Memory B cell (primary cell): ENCODE measurements at places on chromosomes 4 and X.

DNA sequence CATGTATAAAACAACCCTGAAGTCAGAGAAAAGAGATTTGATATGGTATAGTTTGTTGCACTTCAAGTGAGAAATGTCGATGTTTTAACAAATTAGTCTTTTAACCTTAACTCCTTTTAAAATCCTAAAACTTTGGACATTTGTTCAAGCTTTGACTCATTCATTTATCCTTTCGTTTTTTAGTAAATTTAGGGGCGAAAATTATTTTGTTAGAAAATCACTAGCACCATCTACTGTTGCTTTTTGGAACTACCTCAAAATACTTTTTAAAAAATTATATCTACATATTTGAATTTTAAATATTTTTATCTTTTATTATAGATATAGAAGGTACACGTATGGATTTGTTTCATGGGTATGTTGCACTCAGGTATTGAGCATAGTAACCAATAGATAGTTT lies 165.1 kb upstream of the POF1B start:
- H3K27ac ChIP-seq = no peak overlapping the region
- H3K4me1 ChIP-seq = no peaks in the 10 kb centered on the region
- H3K36me3 ChIP-seq = no peaks in the 10 kb centered on the region
- H3K4me3 ChIP-seq = no peak overlapping the region
- no peaks in the 10 kb centered on the region for H3K27me3 ChIP-seq

DNA sequence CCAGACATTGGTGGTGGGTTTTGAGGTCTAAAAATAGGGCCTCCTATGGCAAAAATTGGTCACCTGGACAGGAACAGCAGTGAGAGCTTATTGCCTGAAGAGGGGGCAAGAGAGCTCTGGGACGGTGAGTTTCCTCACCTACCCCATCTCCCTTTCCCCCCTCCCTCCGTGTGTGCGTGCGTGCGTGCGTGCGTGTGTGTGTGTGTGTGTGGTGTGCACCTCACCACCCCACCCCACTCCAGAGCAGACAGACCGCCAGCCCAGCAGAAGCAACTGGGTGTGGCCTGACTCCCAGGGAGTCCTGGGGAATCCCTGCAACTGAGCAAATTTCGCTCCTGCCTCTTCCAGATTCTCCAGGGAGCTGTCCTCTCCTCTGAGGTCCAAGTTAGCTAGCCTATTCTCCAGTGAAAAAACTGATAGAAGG lies 44.7 kb downstream of the PRPS1 start:
- DNase-seq = peak; percentile 60
- peaks cover 31% of the 10 kb centered on the region for H3K4me1 ChIP-seq
- H3K27ac ChIP-seq = peak overlapping the region; percentile 100
- H3K36me3 ChIP-seq = peaks cover 8% of the 10 kb centered on the region
- peak overlapping the region; percentile 52 for H3K4me3 ChIP-seq

GRCh38 chr4:65353098-65353497 lies 317.2 kb downstream of the EPHA5 start:
- no peaks in the 10 kb centered on the region for H3K4me1 ChIP-seq
- H3K4me3 ChIP-seq = no peak overlapping the region

- H3K27me3 ChIP-seq = no peaks in the 10 kb centered on the region
- H3K4me1 ChIP-seq = no peaks in the 10 kb centered on the region
- H3K4me3 ChIP-seq = no peak overlapping the region
- H3K27ac ChIP-seq = no peak overlapping the region
Measured at GRCh38 chr4:131427000-131427399, 1722.1 kb upstream of the PCDH10 start.

DNA sequence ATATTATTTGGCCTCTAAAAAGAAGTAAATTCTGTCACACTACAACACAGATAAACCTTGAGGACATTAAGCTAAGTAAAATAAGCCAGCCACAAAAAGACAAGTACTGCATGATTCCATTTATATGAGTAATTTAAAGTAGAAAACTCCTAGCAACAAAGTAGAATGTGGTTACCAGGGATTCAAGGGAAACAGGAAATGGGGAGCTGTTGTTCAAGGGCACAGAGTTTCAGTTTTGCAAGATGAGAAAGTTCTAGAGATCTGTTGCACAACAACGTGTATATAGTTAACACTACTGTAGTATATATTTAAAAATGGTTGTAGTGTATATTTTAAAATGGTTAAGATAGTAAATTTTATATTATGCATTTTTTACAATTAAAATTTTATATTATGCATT lies 25.4 kb downstream of the SEC31A start:
- H3K27me3 ChIP-seq = no peaks in the 10 kb centered on the region
- no peak for DNase-seq
- H3K36me3 ChIP-seq = peaks cover 38% of the 10 kb centered on the region
- H3K4me1 ChIP-seq = peaks cover 4% of the 10 kb centered on the region

DNA sequence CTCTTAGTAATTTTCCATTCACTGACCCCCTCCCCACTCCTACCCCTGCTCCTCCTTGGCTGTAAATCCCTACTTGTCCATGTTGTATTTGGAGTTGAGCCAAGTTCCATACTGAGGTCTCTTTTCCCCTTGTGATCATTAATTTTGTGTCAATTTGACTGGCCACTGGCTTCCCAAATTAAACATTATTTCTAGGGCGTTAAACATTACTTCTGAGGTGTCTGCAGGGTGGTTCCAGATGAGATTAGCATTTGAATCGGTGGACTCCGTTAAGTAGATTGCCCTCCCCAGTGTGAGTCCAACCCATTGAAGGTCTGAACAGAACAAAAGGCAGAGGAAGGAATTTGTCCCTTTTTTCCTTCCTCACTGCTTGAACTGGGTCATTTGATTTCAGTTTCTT lies 25.7 kb downstream of the SLC39A8 start:
- DNase-seq = no peak
- peaks cover 2% of the 10 kb centered on the region for H3K36me3 ChIP-seq
- H3K27me3 ChIP-seq = no peaks in the 10 kb centered on the region
- H3K27ac ChIP-seq = no peak overlapping the region
- peaks cover 12% of the 10 kb centered on the region for H3K4me1 ChIP-seq

DNA sequence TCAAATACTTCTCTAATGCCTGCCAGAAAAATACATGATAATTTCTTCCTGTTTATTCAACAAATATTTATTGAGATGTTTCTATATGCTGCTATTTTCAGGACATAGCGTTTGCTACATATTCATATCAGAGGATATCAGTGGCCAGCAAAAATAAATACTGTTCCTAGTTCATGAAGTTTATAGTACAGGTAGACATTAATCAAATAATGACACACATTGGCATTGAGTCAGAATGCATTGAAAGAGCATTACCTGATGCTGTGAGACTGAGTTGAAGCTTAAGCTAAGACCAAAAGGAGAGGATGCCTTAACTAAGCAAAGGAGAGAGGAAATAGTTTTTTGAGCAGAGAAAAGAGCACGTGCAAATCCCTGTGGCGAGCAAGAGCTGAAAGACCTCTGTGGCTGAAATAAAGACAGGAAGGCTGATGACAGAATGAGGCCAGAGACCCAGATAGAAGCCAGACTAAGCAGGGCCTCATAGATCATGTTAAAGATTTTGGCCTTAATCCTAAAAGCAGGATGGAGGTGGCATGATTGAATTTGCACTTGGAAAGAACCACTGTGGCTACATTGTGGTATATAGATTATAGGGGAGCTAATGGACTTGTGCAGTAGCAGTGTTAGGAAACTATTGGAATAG lies 36.2 kb downstream of the FAM241A start:
- no peak for DNase-seq
- H3K36me3 ChIP-seq = no peaks in the 10 kb centered on the region
- H3K4me1 ChIP-seq = no peaks in the 10 kb centered on the region
- H3K4me3 ChIP-seq = no peak overlapping the region
- no peaks in the 10 kb centered on the region for H3K27me3 ChIP-seq

- no peaks in the 10 kb centered on the region for H3K27me3 ChIP-seq
- DNase-seq = no peak
- H3K27ac ChIP-seq = no peak overlapping the region
Measured at GRCh38 chr4:6122496-6122895, 77.9 kb downstream of the JAKMIP1 start.

GRCh38 chr4:136909626-136910025 lies 622.7 kb downstream of the PCDH18 start:
- no peaks in the 10 kb centered on the region for H3K4me1 ChIP-seq
- H3K27me3 ChIP-seq = no peaks in the 10 kb centered on the region
- DNase-seq = no peak
- H3K36me3 ChIP-seq = no peaks in the 10 kb centered on the region
- H3K27ac ChIP-seq = no peak overlapping the region
- no peak overlapping the region for H3K4me3 ChIP-seq

DNA sequence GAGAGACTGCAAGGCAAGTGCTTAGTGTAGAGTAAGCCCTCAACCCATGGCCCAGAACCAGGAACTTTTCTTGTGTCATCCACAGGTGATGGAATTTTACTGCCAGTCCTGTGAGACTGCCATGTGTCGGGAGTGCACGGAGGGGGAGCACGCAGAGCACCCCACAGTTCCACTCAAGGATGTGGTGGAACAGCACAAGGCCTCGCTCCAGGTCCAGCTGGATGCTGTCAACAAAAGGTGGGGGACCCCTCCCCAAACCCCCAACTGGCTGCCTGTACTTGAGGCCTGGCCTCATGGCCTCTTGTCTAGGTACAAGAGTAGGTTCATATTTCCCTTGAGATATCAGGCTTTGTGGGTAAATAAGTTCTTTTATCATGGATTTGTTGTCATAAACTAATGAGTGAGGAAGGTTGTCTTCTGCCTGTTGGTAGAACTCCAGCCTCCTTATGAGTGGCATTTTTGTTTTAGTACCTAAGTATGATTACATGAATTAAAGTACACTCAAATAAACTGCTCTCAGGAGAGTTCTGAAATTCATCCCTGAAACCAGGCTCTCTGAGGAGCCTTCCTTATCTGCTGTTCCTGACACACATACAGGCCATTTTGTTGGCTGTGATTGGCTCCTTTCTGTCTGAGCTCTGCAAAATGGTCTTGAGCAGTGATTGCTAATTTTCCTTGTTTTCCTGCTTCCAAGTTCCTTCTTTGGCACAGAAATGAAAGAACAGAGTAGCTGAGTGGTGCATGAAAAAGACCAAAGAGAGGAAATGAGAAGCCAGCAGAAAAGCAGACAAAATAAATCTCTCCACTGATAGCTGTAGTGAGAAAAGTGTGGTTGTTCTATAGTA lies 51.4 kb upstream of the MND1 start:
- no peaks in the 10 kb centered on the region for H3K4me1 ChIP-seq
- no peak overlapping the region for H3K27ac ChIP-seq
- DNase-seq = no peak

DNA sequence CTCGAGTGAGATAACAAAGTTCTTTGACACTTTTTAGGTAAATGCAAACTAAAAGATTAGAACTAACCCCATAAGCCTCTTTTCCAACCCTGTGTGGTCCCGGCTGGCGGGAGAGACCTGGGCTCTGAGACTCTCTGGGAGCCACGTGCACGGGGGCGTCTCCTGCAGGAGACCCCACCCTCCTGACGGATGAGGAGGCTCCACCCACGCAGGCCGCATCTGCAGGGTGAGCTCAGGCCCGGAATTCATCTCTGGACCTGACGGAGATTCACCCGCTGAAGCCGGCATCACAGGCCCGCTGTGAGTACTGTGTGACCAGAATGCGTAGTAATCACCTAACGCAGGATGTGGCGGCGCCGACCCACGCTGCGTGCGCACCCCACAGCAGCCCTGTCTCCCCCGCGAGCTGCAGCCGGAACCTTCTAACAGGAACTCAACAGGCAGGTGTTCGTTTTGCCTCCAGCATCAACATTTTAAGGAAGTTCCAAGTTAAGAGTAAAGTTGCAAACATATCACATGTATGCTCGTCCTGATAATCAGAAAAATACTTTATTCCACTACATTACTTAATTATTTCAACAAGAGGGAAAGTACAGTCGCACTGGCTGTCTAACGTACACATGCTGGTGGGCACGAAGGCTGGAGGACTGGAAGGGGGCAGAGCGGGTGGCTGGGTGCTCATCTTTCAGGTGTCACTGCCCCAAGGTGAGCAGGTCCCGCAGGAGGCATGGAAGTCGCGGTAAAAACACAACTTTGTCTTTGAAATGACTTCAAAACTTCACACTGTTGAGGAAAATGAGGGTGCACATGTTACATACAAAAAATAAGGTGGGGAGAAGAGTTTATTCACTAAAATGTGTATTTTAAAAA lies 44.5 kb downstream of the FGFRL1 start:
- peak overlapping the region; percentile 89 for H3K4me3 ChIP-seq
- DNase-seq = peak; percentile 74
- peak overlapping the region; percentile 87 for H3K27ac ChIP-seq
- peaks cover 3% of the 10 kb centered on the region for H3K27me3 ChIP-seq
- peaks cover 6% of the 10 kb centered on the region for H3K36me3 ChIP-seq

DNA sequence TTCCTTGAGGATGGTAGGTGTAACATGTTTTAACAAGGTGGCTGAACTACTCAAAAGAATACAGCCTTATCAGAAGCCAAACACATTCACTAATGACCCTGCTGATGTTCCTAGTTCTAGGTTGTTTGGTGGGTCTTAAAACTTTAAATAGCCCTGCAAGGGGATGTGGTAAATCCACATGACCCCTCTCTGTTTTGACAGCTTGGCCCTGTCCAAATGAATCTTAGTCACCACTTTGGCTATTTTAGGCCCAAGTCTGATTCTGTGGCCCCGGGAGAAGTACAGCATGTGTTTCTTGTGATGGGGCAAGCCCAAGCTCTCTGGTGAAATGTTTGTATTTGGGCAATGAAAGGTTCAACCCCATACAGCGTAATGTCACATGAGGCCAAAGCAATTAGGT lies 54.5 kb upstream of the GPR34 start:
- no peaks in the 10 kb centered on the region for H3K4me1 ChIP-seq
- DNase-seq = no peak
- no peaks in the 10 kb centered on the region for H3K27me3 ChIP-seq
- H3K4me3 ChIP-seq = no peak overlapping the region
- peaks cover 19% of the 10 kb centered on the region for H3K36me3 ChIP-seq

GRCh38 chrX:57918750-57919436 lies 8.6 kb upstream of the ZXDA start:
- no peaks in the 10 kb centered on the region for H3K36me3 ChIP-seq
- peak overlapping the region; percentile 47 for H3K27ac ChIP-seq
- no peaks in the 10 kb centered on the region for H3K27me3 ChIP-seq
- peak; percentile 18 for DNase-seq

GRCh38 chrX:96791559-96791958 lies 92.1 kb upstream of the RPA4 start:
- no peak overlapping the region for H3K4me3 ChIP-seq
- no peak overlapping the region for H3K27ac ChIP-seq
- H3K36me3 ChIP-seq = no peaks in the 10 kb centered on the region
- H3K4me1 ChIP-seq = no peaks in the 10 kb centered on the region
- DNase-seq = no peak
- H3K27me3 ChIP-seq = no peaks in the 10 kb centered on the region

DNA sequence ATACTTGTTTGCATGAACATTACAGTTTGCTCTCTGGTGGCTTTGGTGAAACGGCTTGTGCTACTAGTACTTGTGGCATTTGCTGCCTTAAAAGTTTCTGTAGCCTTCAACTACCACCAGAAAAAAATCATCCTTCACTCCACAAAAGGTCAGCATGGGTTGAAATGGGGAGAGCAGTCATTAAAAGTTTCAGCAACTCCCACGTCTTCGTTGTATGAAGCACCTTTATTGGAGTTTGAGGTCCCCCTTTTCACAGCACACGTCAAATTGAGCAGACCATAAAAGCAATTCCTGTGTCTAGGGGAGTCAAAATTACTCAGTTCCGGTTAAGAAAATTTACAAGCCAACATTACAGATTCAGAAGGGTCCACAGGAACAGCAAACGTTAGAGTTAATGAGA lies 23.0 kb upstream of the CCNA2 start:
- H3K27ac ChIP-seq = no peak overlapping the region
- no peak for DNase-seq
- H3K4me3 ChIP-seq = no peak overlapping the region
- peaks cover 20% of the 10 kb centered on the region for H3K36me3 ChIP-seq
- H3K27me3 ChIP-seq = no peaks in the 10 kb centered on the region

GRCh38 chr4:182042945-182043344 lies 200.3 kb upstream of the TENM3 start:
- no peak overlapping the region for H3K4me3 ChIP-seq
- no peaks in the 10 kb centered on the region for H3K4me1 ChIP-seq
- no peaks in the 10 kb centered on the region for H3K27me3 ChIP-seq
- H3K27ac ChIP-seq = no peak overlapping the region
- H3K36me3 ChIP-seq = no peaks in the 10 kb centered on the region
